ENCODE measurements at places on chromosomes 7 and 10.

GRCh38 chr7:151416112-151416940, 6.5 kb upstream of the WDR86 start:
- no peak for DNase-seq

- DNase-seq, result no peak
Observed at GRCh38 chr10:22624287-22624738, 90.1 kb downstream of the PIP4K2A start.

DNA sequence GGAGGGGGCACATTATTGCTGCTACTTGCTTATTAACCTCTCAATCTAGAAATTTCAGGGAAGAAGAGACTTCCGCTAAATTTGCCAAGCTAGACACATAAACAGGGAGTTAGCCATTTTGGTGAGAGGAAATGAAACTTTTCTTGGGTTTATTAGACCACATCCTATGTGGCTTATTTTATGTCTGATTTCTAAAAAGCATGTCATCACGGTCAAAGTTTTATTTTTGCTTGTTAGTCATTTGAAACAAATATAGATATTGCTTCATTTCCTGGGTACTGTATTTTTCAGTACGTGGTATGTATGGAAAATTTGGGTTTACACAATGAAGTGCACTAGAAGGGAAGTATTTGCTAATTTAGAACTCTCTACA, 144.1 kb downstream of the TCF7L2 start:
- no peak for DNase-seq

GRCh38 chr7:139132887-139133286, 23.4 kb upstream of the ZC3HAV1 start:
- no peak for DNase-seq

DNA sequence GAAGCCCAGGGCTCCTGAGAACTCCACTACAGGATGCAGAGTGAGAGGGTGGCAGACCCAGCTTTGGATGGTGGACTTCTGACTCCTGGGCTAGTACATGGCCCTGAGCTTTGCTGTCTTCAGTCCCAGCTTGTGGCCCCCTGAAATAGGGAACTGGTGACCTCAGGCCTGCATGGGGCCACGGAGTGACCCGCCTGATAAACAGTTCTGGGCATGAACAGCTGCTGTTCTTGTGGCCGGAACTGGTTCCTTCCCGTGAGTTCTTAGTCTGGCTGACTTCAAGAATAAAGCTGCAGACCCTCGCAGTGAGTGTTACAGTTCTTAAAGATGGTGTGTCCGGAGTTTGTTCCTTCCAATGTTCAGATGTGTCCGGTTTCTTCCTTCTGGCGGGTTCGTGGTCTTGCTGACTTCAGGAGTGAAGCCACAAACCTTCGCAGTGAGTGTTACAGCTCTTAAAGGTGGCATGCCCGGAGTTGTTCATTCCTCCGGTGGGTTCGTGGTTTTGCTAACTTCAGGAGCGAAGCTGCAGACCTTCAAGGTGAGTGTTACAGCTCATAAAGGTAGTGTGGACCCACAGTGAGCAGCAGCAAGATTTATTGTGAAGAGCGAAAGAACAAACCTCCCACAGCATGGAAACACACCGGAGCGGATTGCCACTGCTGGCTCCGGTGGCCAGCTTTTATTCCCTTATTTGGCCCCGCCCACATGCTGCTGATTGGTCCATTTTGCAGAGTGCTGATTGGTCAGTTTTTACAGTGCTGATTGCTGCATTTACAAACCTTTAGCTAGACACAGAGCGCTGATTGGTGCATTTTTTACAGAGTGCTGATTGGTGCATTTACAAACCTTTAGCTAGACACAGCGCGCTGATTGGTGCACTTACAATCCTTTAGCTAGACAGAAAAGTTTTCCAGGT, 268.0 kb downstream of the ZEB1 start:
- DNase-seq, result no peak

DNA sequence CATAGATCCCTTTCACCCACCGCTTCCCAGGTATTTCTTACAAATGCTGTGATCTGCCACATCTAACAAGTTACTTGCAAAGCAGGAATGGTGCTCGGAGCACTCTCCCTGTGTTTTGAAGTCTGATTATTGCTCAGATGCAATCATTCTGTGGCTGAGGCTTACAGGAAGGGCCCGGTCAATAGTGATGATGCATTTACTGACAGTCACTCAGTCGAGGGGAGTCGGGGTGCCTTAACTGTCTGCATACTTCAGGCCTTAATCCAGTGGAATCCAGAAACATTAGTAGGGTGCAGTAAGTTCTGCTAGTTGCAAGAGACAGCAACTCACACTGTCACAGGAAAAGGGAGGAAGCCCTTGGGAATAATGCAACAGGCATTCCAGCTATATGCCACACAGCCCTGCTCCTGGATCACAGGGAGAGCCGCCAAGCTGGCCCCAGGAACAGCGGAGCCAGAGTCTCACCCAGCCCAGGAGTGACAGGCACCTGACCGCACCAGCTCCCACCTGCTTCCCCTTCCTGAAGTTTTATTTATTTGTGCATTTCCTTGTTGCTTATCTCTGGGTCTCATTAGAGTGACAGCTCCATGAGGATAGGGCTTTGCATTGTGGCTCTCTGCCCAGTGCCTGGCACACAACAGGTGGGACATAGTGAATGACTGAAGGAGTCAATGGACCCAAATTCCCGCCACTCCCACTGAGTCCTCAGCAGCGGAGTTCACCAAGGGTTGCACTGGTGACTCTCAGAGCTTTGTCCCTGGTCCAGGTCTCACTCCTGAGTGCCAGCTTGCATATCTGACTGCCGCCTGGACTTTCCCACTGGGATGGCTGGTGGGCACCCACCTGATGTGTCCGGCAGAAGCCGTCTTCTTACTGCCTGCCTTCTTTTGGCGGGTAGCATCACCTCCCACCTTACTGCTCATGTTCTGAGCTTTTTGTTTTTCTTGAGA, 212.5 kb upstream of the SH2B2 start:
- DNase-seq, result no peak

GRCh38 chr10:60006062-60006461, 99.7 kb upstream of the CCDC6 start:
- no peak for DNase-seq

DNA sequence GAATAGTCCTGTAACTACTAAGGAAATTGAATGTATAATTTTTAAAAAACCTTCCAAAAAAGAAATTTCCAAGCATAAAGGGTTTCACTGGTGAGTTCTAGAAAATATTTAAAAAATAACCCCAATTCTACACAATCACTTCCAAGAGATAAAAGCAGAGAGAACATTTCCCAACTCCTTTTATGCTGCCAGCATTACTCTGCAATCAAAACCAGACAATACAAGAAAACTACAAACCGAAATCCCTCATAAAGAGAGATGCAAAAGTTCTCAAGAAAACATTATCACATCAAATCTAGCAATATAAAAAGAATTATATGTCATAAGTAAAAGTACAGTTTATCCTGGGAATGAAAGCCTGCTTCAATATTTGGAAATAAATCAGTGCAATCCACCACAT, 84.8 kb downstream of the OAT start:
- no peak for DNase-seq

DNA sequence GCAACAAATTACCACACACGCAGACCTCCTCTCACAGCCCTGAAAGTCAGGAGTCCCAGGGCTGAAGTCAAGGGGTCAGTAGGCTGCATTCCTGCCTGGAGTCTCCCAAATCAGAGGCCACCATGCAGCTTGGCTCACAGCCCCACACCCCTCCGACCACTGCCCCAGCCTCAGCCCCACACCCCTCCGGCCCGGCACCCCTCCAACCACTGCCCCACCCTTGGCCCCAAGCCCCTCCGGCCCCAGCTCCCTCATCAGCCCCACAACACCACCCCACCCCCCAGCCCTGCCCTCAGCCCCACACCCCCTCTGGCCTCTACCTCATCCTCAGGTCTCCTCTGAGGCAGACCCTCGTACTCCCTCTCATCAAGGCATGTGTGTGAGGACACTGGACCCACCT, 85.7 kb downstream of the DIP2C start:
- no peak for DNase-seq

GRCh38 chr10:69398466-69398865, 18.3 kb downstream of the TACR2 start:
- DNase-seq, result no peak

DNA sequence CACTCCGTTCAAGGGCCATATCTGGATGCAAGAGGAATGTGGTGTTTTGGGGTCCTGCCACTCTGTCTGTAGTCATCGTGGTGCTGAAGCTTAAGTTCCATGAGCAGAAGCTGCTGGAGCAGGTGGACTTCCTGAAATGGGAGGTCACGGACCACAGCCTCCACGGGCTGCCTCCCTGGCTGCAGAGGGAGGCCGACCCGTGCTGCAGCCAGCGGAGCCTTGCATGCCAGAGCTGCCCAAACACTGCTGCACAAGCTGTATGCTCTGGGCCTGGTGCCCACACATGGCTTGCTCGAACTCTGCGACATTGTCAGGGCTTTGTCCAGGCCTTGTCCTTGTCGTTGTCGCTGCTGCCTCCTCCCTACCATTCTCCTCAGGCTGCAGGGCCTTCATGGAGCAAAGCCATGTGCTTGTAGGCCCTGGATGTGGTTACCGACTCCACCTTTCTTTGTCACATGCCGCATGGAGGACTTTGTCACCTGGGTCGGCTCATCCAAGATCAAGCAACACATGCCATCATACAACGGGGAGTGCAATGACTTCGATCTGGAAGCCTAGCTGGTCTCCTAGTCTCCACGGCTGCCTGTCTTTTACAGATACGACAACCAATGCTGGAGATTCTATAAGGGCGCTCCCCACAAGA, 21.4 kb downstream of the GARIN1A start:
- DNase-seq, result no peak

- DNase-seq, result no peak
Observed at GRCh38 chr7:25595996-25596395, 367.7 kb upstream of the NPVF start.

- no peak for DNase-seq
Observed at GRCh38 chr7:41621953-41622831, 80.7 kb downstream of the INHBA start.

DNA sequence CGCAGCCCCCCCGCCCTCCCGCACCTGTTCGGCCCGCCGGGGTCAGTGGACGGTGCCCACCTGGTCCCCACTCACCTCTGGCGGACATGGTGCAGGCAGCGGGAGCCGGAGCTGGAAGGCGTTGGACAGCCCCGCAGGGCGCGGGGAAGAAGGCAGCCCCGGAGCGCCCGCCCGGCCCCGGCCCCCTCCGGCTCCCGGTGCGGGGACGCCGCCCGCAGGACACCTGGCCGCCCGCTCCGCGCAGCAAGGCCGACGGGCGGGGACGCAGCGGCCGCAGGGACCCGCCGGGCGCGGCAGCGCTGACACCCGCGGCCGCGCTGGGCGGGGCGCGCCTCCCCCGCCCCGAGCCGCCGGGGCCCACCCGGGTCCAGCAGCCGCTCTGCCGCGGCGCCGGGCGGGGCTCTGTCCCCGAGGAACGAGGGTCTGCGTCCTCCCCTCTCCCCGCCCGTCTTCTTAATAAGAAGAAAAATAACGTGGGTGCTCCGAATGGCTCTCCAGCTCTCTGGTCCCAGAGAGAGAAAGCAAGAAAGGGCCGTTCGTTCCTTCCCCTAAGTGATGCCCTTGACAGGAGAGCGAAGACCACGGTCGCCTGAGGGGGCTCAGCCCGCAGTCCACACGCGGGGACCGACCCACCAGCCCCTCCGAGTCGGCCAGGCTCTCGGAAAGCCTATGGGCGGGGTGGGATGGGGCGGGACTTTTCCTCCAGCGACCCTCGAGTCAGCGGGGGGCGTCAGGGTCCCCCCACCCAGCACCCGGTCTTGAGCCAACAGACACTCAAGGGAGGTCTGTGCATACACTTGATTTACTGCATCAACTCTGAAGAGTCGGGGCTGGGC, 53.4 kb upstream of the FHIP2A start:
- no peak for DNase-seq

- no peak for DNase-seq
Observed at GRCh38 chr10:79442171-79443040, 3.0 kb downstream of the ZCCHC24 start.

DNA sequence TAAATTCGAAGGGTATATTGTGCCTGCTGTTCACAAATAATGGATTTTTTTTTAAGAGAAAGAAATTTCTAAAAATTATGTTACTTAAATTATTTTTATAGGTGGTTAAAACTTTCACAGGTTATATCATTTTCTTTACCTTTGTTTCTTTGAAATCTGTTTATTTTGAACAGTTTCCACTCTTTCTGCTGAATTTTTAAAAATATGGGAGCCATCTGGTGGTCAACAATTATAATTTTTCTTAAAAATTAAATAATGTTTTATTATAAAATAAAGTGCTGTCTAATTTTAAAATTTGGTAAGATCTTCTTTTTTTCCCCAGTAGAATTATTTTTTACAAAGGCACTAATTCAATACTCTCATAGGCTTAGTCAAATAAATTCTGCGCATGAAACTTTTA, 263.9 kb downstream of the ETV1 start:
- DNase-seq, result no peak

DNA sequence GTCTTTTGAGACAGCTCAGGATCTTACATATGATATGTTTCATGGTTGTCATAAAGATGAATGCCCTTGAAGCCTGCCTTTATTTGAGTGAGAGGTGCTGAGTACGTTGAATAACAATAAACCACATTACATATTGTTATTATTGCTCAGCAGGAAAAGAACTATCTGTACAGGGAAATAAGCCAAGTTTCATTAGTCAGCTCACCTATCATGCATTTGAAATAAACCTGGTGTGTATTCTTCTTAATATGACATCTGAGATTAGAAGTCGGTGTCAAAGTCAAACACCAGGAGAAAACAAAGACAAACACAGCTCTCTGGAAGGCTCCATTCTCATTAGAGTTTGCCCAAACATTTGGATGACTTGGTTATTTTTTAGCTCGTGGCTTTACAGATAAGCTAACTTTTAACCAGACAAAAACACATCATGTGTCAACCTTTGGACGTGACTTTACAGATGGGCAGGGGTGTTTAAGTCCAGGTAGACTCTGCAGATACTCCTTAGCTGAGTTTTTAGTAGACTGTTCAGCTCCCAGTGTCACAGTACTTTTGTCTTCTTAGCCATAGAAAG, 71.2 kb upstream of the AOAH start:
- no peak for DNase-seq

GRCh38 chr10:9010931-9011670, 956.6 kb downstream of the GATA3 start:
- DNase-seq, result no peak

GRCh38 chr7:1136841-1137516, 23.0 kb downstream of the ZFAND2A start:
- DNase-seq, result no peak

DNA sequence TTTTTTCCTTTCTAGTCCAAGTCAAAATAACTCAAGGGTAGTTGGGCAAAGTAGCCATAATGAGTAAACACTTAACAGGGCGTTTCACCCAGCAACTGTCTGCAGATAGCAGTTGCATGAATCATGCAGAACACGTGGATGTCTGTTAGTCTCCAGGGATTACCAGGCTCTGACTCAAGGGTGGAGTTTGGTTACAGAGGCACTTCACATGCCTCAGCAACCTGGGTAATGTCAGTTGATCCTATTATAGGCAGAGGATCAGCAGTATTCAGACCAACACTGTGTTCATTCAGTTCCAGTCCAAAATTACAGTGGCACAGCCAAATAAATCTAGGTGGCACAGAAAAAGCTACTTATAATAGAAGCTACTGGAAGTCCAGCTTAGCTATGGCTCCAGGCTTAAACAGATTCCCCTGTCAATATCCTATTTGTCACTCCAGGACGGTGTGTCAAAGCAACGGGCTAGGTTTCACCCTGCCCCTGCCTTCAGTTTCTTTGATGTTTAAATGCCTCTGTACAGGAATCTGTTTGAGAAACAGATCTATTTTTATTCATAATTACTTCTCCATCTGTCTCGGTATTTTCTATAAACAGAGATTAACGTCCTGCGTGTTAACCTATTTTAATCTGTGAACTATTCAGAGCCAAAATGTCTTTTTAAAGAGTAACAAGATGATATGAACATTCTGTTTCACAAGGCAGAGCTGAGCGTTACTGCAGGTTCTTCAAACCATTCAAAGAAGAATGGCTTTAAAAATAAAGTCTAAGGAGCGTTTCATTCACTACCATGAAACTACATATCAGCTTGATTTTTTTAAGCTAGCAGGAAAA, 162.6 kb upstream of the AKR1E2 start:
- no peak for DNase-seq
